ENCODE measurements at places on chromosomes 1 and 21.
A peak's percentile ranks its signal among the peaks of the same experiment; 100 is the strongest.

- DNase-seq, result no peak
These were observed 93.5 kb upstream of the ACTL8 start for GRCh38 chr1:17661546-17662157.

DNA sequence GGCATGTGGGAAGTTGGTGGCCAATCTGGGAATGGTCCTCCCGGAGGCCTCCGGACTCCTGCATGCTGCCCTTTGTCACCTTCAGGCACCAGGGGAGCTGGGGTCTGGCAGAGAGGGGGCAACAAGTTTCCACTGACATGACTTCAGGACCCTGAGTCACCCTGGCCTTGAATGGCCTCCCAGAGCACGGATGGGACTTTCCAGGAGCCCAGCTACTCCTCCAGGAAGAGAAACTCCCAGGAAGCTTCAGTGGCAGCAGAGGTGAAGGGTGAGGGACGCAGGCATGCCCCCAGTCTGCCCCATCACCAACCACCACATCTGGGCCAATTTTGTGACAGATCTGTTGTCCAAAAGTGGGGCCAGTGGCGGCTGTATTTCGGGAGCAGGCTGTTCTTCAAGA lies 55.9 kb upstream of the WASF2 start:
- no peak for DNase-seq

GRCh38 chr1:13900583-13900982 lies 200.6 kb downstream of the PRDM2 start:
- DNase-seq, result no peak

DNA sequence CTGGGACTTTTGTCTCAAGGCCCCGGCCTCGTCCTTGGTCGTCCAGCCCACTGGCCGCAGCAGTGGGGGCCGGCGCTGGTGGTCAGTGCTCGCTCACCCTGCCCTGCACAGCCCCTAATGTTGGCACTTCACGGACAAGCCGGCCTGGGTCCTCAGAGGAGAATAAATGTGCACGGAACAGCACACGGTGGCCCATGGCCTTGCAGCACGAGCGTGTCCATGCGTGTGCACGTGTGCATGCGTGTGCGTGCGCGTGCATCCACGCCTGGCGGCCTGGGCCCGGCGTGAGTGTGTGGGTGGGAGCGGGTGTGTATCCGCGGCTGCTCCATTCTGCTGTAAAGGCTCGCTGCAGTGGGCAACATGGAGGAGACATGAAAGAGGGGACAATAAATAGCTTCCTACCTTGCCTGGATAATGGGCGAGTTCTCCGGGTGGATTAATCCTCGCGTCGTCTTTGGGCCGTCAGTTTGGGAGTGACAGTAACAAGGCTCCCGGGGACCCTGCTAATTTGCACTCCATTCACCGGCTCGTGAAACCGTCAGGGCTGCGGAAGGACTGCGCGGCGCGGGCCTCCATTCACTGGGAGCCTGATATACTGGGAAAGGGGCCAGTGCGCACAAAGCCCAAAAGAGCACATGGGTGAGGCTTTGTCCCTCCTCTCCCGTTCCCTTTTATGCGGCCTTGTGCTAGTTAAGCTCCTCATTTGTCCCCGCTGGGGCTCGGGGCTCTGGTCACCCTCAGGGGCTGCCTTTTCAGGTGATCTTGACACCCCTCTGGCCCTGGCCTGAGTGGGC lies 142.8 kb downstream of the PRDM16 start:
- no peak for DNase-seq

- no peak for DNase-seq
These were observed 23.4 kb downstream of the DMAP1 start for GRCh38 chr1:44236490-44237272.

GRCh38 chr1:116097626-116098025 lies 13.6 kb upstream of the MAB21L3 start:
- DNase-seq, result no peak

- no peak for DNase-seq
These were observed 143.7 kb upstream of the CSF3R start for GRCh38 chr1:36626435-36626834.

DNA sequence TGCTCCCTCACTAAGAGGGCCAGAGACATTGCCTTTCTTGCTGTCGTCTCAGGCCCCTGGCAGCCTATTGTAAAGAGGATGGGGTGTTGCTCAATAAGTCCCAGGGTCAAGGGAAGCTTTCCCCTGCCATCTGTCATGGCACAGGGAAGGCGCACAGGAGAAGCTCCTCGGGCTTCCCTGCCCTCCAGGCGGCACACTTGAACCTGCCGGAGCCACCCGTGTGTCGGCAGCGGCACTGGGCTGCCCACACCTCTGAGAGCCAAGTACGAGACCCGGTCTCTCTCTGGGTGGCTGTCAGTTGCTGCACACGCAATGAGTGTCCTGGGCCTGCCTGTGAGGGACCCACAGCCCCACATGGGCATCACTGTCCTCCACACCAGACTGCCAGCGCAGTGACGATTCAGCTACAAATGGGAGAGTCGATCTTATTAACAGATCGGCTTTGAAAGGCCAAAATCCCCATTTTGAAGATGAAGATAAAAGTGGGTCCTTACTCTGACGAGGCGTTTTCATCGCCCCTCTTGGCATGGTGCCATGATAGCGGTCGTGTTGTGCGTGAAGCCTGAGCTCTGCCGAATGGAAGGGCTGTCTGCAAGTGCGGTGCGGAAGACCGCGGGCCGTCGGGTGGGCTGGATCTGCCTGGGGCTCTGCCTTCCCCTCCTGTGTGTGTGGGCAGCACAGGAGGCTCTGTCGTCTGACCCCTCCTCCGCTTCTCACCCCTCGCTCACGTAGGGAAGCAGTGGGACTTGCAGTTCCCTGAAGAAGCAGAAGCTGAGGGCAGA lies 29.2 kb upstream of the PDXK start:
- no peak for DNase-seq

DNA sequence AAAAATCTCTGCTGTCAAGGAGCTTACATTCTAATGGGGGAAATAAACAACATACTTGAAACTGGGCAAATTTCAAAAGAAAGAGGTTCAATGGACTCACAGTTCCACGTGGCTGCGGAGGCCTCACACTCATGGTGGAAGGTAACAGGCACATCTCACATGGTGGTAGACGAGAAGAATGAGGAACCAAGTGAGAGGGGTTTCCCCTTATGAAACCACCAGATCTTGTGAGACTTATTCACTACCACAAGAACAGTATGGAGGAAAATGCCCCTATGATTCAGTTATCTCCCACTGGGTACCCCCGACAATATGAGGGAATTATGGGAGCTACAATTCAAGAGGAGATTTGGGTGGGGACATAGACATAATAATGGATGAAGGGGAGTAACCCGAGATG lies 226.4 kb downstream of the ZP4 start:
- no peak for DNase-seq

- DNase-seq, result no peak
These were observed 1.1 kb upstream of the ABCD3 start for GRCh38 chr1:94416901-94417727.

DNA sequence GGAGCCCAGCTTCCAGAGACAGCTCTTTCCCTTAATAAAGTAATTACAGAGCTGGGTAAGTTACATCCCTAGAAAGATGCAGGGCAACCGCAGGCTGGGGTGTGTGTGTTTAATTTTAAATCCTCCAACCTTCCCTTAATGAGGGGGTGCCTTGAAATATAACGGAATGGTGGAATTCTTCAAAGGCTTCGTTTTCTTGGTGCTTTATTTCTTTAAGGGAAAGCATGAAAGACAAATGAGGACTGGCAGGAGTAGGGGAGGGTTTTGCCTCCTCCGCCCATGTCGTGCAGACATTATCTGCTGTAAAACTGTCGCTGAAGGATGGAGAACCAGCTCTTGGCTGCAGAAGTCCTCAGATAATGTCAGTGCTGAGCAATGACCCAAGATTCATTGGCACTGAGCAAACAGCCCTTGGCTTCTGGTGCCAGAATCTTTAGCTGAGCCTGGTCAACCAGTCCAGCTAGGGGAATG lies 15.5 kb downstream of the SLC6A17 start:
- no peak for DNase-seq

DNA sequence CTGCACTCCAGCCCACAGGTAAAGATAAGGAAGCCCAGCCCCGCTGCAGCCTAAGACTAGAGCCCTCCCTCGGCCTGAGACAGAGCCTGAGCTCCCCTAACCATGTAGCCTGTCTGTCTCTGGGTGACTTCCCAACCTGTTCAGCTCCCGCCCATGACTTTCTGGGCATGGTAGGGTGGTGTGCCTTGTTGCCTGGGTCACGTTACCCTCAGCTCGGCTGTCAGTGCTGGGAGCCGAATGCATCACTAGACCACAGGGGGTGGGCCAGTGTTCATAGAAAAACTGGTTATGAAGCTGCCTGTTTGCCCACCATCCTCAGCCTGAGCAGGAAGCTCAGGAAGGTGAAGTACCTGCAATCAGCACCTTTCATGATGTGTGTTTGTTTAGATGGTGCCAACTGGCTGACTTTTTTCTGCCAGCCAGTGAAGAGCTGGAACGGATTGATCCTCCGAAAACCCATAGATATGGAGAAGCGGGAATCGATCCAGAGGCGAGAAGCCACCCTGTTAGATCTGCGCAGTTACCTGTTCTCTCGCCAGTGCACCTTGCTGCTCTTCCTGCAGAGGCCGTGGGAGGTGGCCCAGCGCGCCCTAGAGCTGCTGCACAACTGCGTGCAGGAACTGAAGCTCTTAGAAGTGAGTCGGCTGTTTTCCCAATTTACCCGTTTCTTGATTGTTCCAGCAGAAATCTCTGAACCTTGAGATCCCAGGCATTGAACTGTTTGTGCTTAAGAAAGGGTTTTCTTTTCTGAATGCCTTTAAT lies 43.9 kb upstream of the PWP2 start:
- DNase-seq, result no peak

GRCh38 chr1:2495546-2495945 lies 19.5 kb downstream of the PLCH2 start:
- DNase-seq, result no peak

DNA sequence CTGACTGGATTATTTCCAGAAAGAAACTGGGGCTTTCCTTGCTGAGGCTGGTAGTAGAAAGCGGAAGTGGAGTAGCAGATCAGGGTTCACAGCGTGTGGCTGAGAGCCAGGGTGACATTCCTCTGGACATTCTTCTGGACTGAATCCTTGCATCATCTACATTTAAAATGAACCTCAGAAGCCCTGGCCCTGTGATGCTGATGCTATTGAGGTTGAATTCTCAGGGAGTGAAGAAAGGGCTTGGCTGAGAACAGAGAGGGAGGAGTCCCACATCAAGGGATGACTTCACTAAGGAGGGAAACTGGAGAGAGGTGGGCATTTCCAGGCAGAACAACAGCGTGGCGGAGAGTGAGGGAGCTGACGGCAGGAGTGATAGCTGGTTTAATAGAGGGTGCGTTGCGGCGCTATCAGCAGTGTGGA lies 102.3 kb upstream of the LMO4 start:
- peak; percentile 85 for DNase-seq

DNA sequence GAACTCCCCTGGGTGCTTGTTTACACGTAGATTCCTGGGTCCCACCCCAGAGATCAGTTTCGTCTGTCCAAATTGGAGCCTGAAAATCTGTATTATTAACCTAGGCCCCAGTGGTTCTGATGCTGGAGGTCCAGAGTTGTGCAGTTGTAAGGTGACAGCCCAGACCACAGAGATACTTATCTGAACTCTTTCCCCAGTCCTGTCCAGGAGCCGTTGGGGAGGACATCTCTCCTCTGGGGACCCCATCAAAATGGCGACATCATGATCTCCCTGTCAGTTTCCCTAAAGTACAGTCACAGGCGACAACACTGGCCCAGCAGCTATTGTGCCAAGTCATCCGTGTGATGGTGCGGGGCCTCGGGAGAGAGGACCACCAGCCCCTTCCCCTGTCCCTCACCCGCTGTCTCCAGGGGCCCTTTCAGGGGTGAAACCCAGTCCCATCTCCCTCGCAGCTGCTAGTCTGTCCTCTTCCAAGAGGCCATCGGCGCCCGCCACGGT lies 749 bp upstream of the EFHD2 start:
- DNase-seq, result no peak

GRCh38 chr1:85898861-85899260 lies 190.6 kb upstream of the ZNHIT6 start:
- DNase-seq, result no peak

- no peak for DNase-seq
These were observed 36.1 kb upstream of the SMYD2 start for GRCh38 chr1:214244841-214245240.

DNA sequence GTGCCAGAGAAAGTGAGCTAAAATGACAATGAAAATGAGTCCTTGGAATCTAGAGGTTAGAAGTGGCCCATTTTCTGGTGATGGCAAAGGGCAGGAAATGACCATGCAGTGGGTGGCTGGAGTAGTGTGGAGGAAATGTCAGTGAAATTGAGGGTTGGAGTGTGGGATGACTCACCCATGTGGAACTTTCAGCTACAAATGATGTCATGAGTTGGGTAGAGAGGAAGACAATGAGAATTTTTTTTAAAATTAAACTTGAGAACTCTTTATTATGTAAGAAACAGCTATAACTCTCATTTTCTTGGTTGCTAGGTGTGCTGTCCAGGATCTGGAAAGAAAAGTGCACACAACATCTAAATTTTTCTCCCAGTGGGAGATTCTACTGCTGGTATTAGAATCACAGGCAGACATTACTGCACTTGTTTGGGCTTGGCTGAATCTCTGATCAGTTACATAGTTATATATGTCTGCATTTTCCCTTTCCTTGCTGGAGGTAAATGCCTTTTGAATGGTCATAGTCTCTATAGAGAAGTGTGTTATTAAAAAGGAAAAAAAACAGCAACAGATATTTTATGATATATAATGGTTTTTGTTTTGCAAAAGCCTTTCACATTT lies 56.8 kb upstream of the GNG12 start:
- no peak for DNase-seq

- peak; percentile 77 for DNase-seq
These were observed 176.9 kb upstream of the LMO4 start for GRCh38 chr1:87151500-87152421.

GRCh38 chr1:186595969-186596368 lies 84.3 kb downstream of the PTGS2 start:
- DNase-seq, result no peak

DNA sequence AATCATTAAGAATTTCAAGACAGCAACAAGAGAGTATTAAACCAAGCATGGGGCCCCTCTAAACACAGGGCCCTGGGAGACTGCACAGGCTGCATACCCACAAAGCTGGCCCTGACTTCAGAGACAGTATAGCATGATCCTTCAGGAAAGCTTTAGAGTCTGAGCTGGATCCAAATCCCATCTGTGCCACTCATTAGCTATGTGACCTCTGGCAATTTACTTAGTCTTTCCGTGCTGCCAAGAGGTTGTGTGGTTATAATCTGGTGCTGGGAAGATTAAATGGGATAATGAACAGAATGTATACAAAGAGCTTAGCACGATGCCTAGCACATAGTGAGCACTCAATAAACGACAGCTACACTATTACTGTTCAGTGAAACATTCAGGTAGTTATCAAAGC lies 4.0 kb downstream of the PHC2 start:
- DNase-seq, result no peak

DNA sequence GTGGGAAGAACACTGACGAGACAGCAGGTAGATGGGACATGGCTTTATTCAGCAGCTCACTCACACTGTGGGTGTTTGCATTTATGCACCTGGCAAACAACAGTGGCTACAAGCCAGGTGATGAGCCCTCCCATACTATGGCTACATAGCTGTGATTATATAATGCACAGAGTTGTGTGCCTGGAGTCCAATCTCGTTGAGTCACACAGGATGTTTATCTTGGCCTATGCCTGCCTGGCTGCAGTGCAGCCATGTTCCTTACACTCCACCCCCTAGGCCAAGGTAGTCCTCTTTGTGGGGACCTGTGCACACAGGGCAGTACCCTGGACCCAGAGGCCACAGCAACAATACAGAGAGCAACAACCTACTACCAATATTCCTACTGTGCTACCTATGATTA lies 1643.8 kb downstream of the MRPL39 start:
- DNase-seq, result no peak

Data from ascending aorta (tissue), 2 donors.